Right ventricle myocardium superior (tissue), 1 donor: ENCODE measurements at places on chromosomes 2 and 18. TPM values are rescaled to one million over a fixed set of nuclear protein-coding genes. Genes with fewer than 3 reads are reported as not detected.

The TEX44 gene
- not detected for total RNA-seq

GRCh38 chr2:45862843-45863242 lies 211.4 kb downstream of the PRKCE start:
- no peak for DNase-seq

- DNase-seq = no peak
Observed at GRCh38 chr2:19205983-19206533, 152.4 kb downstream of the OSR1 start.

GRCh38 chr2:21515903-21516302 lies 392.1 kb downstream of the TDRD15 start:
- no peak for DNase-seq

DNA sequence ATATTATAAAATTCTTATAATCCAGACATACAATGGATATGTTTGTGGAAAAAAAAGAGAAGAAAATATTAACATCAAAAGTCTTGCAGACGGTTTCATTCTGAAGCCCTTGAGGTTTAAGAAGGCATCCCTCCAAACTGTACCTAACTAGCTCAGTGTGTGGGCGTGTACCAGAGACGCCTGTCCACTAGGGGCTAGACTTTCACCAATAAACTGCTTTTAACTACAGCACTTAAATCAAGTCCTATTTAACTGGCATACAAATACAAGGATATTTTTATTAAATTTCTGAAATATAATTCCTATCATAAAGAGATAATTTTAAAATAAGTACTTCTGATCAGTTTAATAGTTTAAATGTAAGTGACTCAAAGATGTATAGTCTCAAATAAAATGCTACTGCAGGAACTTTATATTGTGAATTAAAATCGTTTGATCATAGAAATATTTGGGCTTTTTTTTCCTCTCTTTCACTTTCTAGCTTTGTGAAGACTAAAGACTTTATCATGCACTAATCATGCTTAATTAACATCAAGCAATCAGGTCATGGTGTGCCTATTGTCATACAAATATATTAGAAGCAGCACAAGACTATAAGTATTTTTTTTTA lies 437.7 kb downstream of the SATB2 start:
- no peak for DNase-seq

GRCh38 chr2:233093721-233094120 lies 33.6 kb downstream of the INPP5D start:
- DNase-seq = no peak

DNA sequence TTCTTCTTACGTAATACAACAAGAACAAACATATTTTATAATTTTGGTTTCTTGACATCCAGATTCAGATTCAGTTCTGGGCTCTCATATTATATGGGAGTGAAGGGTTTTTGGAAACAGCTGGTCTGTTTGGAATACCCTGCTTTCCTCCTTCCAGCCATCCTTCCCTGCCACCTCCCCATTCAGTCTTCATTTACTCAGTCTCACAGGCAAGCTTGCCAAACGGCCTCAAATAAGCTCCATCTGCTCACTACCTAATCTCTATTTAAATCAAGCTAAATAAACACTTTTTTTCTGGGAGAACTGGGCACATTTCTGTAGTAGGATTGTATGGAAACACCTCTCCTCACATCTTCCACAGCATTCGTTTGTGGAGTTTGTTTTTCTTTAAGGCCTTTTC lies 147.5 kb downstream of the RND3 start:
- no peak for DNase-seq

- DNase-seq = no peak
Observed at GRCh38 chr18:57426187-57426586, 9.0 kb upstream of the ONECUT2 start.
